ENCODE measurements at places on chromosomes 1 and 21. TPM values are rescaled to one million over a fixed set of nuclear protein-coding genes. Genes with fewer than 3 reads are reported as not detected.

SPRR2D gene
- not detected for total RNA-seq

CD247 gene
- not detected for total RNA-seq

CD1B gene
- not detected for total RNA-seq

CD52 gene
- total RNA-seq, result not detected

TSPAN2 gene
- total RNA-seq, result 8.1 TPM

ASTN1 gene
- total RNA-seq, result not detected

SLC1A7 gene
- not detected for total RNA-seq

KRTAP12-2 gene
- not detected for total RNA-seq

TTC34 gene
- total RNA-seq, result under 0.01 TPM

Data from bladder microvascular endothelial cell (primary cell).